SHP77 treated with DMSO at 0.1 percent for 48 hours (cell line): ENCODE measurements at places on chromosomes 13 and 19.
A peak's percentile ranks its signal among the peaks of the same experiment; 100 is the strongest.

- no peak for DNase-seq
Observed at GRCh38 chr13:26951581-26952177, 191.1 kb upstream of the GPR12 start.

- DNase-seq = no peak
Observed at GRCh38 chr19:38705197-38706019, 38.9 kb downstream of the CAPN12 start.

GRCh38 chr19:58311345-58311865 is 6.2 kb downstream of the ERVK3-1 start:
- no peak for DNase-seq

- DNase-seq = no peak
Observed at GRCh38 chr19:2343289-2343982, 15.0 kb downstream of the SPPL2B start.

DNA sequence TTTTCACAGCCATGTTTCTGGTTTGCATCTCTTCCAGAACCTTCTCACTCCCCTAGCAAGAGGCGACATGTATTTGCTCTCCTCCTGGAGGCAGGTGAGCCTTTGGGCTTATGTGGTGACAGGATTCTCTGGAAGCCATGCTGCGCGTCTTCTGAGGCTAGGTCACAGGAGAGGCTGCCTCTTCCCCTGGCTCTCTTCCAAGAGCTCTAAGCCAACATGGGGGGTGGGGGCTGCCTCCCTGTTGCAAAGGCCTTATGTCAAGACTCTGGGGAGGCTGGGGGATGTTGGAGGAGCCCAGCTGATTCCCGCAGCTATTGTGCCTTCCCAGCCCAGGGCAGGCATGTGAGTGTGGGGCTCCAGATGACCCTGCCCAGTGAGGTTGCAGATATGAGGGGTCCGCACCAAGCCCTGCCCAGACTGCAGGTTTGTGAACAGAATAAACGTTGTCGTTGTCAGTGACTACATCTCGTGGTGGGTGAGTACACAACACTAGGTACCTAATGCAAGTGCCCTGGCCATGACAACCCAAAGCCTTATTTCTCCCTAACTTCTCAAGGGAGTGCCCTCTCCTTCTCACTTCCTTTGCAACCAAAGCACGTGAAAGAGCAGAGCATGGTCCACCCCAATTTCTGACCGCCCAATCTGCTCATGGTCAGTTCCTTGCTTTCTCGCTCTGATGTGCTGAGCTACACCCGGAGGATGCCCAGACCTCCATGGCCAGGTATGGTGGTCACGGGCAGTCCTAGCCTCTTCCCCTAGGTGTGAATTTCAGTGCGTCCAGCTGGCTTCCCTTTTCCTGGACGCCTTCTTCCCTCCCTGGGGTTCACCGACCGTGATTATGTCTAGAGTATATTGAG is 44.9 kb downstream of the TEX29 start:
- no peak for DNase-seq

GRCh38 chr19:15911599-15912235 is 13.8 kb upstream of the CYP4F2 start:
- no peak for DNase-seq

DNA sequence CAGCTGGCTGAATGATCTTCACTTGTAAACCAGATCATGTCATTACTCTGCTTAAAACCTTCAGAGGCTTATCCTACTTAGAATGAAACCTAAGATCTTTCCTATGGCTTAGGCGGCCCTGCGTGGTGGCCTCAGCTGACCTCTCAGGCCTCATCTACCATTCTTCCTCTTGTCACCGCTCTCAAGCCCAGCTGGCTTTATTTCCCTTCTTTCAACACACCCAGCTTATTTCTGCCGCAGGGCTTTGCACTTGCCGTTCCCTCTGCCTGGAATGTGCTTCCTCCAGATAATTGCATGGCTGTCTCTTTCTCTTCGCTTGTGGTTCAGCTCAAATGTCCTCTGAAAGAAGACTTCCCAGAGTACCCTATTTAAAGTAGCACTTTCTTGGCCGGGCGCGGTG is 3.6 kb upstream of the ASF1B start:
- no peak for DNase-seq

DNA sequence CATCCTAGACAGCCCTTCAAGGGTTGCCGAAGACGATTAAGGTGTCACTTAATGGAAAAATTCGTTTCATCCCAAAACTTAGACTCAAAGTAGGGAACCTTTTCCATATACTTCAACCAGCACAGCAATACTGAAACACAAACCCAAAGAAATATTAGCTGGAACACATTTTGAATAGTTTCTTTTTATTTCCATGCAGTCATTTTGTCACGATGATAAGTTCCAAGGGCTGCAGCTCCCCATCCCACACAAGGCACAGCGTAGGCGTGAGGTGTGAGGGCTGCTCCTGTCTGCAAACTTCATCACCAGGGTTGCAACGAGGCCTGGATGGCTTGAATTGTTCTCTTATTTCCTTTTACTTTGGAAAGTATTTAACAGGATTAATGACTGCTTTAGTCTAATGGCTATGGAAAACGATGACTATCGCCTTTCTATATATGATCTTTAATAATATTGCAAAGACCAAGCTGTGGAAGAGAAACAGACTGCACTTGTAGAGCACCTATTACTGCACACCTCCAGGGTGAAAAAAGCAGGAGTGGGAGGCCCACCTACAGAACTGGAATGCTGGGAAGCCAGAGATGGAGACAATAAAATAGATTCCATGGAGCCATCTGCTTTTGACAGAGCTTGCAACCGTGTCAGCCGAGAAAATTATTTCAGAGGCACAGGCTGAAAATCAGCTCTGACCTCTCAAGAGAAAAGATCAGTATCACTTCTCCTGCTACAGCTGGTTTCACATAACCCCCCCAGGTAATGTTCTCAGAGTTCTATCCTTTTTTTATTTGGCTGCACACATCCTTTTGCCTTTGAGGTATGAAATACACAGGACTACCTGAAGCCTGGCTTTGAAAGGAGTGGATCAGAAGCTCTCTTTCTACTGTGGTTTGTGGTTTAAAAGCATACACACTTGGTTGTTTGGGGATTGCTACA is 274.5 kb upstream of the NBEA start:
- no peak for DNase-seq

DNA sequence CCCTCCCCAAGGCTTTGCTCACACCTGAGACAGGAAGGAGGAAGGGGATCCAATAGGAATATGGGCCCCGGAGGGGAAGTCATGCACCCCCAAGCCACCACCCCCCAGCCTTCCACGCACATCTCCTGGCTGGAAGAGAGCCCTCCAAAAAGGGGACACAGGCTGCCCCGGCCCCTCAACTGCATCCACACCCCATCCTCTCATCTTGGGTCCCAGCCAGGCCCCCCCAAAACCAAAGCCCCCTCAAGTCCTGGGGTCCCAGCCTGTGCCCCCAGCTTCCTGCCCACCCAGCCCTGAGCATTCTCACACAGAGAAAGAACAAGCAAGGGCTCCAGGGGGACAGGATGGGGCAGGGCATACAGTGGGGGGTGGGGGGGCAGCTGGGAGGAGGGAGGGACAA is 12.1 kb downstream of the SMIM24 start:
- no peak for DNase-seq

DNA sequence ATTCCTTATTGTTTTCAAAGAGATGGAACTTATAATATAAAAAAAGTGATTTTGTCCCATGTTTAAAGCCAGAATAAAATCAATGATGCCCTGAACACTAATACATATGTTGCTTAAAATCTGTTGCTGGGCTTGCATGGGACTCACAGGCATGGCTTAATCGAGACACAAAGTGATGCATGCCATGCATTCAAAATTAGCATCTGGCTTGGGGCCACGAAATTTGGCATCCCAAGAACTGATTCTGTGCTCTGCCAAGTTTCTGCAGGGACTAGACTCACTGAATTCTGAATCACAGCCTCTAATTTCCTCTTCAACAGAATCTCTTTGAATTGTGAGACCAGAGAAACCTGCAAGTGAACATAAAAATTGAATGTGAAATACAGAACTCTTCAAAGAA is 109.2 kb downstream of the PCDH17 start:
- no peak for DNase-seq

DNA sequence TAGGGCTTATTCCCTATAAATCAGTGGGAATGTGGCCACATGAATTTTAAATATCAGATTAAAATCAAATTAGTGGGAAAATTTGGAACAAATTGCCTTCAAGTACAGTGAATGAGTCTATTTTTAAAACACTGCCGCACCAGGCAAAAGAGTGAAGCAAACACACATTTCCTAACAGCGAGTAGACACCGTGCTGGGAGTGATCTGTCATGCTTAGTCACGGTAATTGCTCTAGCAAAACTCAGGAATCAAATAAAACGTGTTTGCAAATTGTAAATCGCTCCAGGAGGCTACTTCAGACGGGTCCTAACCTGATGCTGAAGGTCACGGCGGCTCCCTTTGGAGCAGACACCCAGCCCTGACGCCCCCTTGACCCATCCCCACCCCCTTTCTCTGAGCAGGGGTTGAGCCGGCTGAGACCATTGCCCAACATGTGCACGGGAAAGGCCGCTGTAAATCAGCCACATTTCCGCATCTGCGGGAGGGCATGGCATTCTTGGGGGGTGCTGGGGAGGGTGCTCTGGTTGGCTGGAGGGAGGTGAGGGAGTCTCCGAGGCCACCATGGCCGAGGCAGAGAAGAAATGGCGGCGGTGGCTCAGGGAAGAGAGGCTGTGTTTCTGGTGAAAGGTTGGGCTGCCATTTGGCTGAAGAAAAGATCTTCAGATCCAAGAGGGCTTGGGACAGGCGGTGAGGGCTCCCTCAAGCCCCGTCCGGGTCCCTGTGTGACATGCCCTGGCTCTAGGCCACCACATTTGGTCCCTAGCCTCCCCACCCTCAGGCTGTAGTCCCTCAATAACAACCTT is 8.9 kb downstream of the CEBPA start:
- DNase-seq = peak; percentile 32

- DNase-seq = no peak
Observed at GRCh38 chr19:15780610-15781418, 6.6 kb upstream of the OR10H5 start.

GRCh38 chr19:4584670-4585460 is 25.4 kb upstream of the SEMA6B start:
- peak; percentile 11 for DNase-seq

- no peak for DNase-seq
Observed at GRCh38 chr13:76790526-76790925, 95.7 kb downstream of the KCTD12 start.

GRCh38 chr13:27053210-27053884 is 118.3 kb downstream of the USP12 start:
- no peak for DNase-seq

GRCh38 chr19:1862424-1863327 is 703 bp downstream of the KLF16 start:
- DNase-seq = no peak

GRCh38 chr19:10142701-10143375 is 23.1 kb upstream of the EIF3G start:
- DNase-seq = no peak

DNA sequence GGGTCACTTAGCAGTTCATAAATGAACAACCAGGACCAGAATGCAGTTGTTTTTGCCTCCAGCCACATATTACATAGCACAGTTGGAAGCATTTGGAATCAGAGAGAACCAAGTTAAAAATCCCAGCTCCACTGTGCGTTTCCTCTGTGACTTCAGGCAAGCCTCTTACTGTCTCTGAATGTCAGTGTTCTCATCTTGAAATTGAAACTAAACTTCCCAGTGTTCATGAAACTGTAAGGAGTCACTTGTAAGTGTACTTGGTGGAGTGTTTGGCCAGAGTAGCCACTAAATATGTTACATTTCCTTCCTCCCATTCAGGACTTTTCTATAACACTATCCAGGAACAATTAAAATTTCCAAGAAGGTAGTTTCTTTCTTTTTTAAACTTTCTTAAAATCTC is 276.8 kb downstream of the KCNRG start:
- no peak for DNase-seq

- no peak for DNase-seq
Observed at GRCh38 chr13:31638577-31638976, 100.7 kb upstream of the RXFP2 start.

DNA sequence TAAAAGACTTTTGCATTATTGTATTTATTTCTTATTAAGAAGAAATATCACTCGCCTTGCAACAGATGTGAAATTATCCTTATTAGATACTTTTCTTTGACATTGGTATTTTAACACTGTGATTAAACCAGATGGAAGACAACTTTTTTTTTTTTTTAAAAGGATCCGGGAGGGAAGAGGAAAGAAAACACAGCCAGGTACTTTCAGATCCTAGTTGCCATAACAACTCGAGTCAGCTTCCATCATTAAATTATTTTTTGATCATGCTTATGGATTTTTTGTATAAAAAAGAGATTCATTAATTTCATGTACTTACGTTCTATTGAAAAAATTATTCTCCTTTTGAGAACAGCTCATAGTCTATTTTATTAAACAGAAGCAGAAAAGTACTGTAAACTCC is 515.7 kb downstream of the TBC1D4 start:
- no peak for DNase-seq

DNA sequence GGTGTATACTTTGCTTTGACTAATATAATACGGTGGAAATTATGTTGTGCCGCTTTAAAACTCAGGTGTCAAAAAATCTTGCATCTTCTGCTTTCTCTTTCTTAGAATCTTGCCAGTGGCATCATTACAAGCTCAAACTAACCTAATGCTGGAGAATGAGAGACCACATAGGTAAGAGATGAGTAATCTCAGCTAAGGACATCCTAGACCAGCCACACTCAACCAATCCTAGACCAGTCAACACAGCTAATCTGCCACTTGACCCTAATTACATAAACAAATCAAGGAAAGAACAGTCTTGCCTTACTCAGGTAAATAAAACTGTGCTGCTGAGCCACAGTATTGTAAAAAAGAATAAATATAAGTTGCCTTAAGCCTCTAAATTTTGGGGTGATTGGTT is 1323.9 kb upstream of the SPRY2 start:
- no peak for DNase-seq

DNA sequence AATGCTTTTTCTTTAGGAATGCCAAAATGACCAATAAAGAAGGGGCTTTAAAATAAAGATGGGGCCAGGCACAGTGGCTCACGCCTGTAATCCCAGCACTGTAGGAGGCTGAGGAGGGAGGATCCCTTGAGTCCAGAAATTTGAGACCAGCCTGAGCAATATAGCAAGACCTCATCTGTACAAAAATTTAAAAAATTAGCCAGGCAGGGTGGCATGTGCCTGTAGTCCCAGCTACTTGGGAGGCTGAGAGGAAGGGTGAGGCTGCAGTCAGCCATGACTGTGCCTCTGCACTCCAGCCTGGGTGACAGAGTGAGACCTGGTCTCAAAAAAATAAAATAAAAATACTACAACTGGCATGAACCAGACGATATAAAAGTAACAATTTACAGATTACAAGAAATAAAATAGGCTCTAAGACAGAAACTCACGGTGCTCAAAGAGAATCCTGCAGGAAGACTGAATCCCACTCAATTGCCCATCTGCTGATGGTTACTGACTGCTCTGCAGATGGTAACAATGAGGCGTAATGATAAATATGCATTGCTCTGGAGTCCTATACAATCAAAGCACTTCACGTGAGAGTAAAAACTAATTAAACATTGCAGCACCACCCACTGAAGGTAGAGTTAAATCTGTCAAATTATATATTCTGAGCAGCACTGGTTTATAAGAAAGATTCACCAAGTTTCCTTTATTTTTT is 93.2 kb downstream of the LHFPL6 start:
- no peak for DNase-seq

- DNase-seq = no peak
Observed at GRCh38 chr19:45099467-45100191, 6.7 kb downstream of the PPP1R37 start.
